NCI-H1436 treated with DMSO at 0.1 percent for 48 hours (cell line): ENCODE measurements at places on chromosomes 1 and 21.

DNA sequence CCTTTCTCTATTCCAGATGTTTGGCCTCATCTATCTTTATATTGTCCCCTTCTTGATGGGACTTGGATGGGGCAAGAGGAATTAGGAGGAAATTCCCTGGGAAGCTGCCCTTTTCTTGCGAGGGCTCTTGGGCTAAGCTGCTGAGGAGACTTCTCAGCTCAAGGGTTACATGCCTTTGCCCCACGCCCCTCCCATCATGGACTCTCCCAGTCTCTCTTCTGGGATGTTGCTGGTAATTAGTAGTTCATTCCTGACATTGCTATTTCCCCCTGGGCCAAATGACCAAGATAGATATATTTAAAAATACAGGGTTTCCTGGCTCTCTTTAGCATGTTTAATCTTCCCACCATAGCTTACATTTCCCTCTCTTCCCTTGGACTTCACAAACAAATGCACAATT is 90.6 kb upstream of the RALGPS2 start:
- DNase-seq: no peak

- no peak for DNase-seq
Measured at GRCh38 chr1:7449750-7450149, 321.3 kb upstream of the VAMP3 start.

- no peak for DNase-seq
Measured at GRCh38 chr1:12201352-12202189, 28.3 kb upstream of the VPS13D start.

DNA sequence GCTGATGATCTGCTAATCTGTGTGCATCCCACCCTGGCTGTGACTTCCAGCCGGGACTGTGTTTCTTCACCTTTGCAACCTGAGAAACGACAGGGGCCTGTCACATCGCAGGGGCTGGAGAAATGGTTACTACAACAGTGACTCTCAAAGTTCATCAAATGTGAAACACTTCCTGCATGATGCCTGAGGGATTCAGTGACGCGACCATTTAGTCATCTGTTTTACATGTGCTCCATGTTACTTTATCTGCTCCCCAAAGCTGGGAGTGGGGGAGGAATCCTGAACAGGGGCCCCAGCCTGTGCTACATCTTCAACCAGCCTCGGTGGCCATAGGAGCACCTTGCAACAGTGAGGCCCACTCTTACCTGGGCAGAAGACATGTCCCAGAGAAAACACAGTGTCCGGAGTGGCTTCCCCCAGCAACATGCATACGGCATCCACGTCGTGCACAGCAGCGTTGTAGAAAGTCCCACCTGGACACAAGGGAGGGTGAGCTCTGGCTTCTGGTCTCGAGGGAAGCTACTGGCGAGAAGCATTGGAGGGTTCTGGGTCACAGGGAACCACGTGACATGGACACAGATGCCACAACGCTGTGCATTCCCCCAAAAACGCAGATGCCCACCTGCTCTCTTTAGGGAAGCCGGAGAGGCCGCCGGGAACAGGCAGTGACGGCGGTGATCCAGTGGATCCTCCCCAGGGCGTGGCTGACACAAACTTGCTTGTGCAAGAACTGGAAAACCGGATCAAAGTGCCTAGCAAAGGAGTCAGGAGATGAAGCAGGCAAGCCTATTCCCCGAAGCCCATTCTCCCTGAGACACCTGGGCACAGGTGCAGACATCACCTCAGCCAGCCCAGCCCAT is 9.6 kb upstream of the CCDC27 start:
- DNase-seq: no peak

DNA sequence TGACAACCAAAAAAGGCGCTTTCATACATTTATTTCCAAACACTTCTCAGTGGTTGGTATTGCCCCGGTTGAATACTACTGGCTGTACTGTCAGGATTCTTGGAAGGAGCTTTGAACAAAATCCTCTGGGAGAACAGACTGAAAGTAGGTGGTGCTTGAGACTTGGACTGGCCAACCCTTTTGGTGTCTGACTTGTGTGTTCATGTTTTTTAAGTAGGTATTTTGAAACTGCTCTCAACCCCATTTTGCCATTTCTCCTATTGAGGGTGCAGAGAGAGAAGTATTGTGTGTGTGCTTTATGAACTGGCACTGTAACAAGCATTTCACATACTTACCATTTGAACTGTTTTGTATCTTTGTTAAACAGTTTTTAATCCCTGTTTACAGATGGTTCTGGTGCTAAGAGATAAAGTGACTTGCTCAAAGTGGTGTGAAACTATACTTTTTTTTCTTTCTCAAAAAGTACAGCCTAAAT is 21.2 kb downstream of the ARID1A start:
- DNase-seq: no peak

DNA sequence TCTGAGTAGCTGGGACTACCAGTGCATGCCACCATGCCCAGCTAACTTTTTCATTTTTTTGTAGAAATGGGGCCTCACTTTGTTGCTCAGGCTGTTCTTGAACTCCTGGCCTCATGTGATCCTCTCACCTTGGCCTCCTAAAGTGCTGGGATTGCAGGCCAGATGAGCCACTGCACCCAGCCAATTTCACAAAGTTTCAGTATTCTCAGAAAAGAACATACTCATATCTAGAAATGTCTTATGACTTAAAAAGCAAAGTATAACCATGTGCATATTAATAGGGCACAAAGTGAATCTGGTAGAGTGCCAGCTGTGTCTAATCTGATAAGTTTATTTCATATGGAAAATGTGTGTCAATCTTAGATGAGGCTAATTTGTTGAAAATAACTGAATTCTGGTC is 87.5 kb upstream of the CACYBP start:
- no peak for DNase-seq

- no peak for DNase-seq
Measured at GRCh38 chr1:30691480-30691879, 31.9 kb downstream of the MATN1 start.

DNA sequence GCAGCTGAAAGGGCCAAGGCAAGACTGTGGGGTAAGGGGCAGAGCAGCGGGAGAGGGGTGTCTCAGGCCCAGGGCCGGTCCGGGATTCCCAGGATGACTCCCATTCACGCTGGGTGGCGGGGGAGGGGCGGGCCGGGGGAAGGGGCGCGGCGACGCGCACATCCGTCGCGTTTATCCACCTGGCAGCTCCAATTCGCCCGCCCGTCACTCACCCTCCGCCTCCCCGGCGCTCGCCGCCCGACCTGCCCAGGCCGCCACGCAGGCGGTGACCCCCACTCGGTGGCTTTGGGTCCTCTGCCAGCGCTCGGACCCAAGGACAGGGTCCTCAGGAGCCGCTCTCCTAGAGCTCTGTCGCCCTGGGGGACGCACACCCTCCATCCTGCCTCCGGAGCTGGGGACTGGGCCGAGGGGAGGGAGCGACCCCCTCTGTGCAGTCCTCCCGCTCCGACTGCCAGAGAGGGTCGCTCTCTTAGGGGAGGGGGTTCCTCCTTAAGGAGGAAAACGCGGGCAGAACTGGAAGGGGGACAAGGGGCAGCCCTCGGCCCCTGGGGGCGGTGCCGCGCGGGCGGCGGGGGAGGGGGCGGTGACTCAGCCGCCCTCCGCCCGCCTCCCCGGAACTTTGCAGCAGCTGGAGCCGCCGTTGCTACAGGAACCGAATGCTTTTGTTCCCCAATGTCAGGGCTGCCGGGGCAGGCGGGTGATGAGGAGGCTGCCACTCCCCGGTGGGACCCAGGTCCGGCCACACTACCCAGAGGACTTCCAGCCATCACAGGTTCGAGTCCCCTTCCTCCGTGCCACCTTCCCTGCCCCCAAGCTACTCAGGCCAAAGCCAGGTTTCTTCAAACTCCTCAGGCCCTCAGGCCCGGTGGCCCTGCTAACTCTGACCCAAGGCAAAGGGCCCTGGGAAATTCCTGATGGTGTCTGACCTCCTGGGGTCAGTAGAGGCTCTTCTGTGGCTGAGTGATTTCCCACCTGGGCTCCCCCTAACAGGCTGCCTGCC is 3.4 kb downstream of the ADGRB2 start:
- DNase-seq: no peak

GRCh38 chr1:236063919-236064673 is 794 bp downstream of the NID1 start:
- DNase-seq: no peak

DNA sequence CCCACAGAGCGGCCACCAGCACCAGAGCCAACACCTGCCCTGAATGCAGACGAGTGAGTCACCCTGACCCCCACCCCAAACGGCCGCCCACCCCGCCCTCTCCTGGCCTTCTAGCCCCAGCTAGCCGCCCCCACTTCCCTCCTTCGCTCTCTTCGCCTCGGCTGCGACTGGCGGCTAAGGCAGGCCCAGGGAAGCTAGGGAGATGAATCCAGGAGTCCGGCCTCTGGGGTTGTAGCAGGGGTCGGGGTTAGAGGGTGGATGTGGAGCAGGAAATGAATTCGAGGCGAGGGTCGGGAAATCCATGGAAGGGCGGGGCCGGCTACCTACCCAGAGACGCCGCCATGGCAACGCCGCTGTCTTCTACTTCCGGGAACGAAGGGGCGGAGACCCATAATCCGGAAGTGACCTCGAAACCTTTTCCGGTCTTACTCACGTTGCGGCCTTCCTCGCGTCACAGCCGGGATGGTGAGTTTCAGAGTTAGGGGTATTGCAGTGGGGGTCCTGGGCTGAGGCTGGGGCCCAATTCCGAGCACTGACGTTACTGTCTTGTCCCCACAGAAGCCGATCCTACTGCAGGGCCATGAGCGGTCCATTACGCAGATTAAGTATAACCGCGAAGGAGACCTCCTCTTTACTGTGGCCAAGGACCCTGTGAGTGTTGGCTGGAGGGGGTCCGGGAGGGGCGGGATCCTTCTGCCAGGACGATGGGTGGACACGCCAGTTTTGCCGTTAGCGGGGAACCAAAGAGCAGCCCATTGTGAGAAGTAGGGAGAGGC is at the start of the genes EIF3I and TMEM234:
Gene EIF3I, plus strand, starts transcription at position 428 of the 776 bp plus-strand sequence. Its CDS starts 35 bp downstream, at position 463.
Gene TMEM234, minus strand, starts transcription at position 374 of the 776 bp plus-strand sequence. Its CDS starts 31 bp downstream, at position 343.
- DNase-seq: peak; percentile 57

DNA sequence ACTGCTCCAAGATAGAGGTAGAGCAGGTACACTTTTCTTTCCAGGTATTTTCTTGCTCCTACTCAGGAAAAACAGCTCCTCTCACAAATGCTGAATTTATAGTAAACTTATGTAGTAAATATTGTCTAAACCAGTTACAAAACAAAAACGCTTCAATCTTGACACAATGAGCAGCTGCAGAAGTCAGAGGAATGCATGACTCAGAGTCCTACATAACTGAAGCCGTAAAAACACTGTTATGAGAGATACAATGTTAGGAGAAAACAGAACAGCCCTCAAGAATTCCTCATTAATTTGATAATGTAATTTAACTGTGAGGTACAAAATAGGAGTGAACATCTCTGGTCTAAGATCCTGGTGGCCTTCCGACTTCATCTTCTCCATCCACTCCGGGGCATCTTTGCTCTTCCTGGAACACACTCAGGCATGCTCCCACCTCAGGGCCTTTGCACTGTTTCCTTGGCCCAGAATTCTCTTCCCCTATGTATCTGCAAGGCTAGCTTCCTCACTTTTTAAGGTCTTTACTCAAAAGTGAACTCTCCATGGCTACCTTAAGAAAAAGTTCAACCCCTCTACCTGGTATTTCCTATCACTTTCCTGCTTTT is 138.5 kb downstream of the SLC45A1 start:
- no peak for DNase-seq

GRCh38 chr1:26598890-26599289 is 69.3 kb downstream of the RPS6KA1 start:
- no peak for DNase-seq

- no peak for DNase-seq
Measured at GRCh38 chr1:168266644-168267186, 14.0 kb upstream of the TBX19 start.

GRCh38 chr1:168628807-168629206 is 52.4 kb downstream of the XCL1 start:
- no peak for DNase-seq

DNA sequence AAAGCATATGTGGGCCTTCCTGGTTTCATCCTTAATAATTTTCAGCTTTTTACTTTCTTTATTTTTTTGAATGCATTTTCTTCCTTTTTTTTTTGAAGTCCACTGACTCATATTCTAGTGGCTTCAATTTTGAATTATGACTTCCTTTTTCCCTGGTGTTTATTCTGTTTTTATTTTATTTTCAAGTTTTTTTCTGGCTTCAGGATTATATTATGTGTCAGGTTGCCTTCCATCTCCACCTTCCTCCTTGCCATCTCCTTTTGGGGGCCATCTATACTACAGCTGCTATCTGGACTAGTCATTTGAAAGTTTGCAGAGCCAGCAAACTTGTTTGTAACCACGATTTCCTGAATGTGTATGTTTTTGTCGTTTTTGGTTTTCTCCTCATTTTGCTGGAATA is 117.6 kb downstream of the LEPR start:
- DNase-seq: no peak

DNA sequence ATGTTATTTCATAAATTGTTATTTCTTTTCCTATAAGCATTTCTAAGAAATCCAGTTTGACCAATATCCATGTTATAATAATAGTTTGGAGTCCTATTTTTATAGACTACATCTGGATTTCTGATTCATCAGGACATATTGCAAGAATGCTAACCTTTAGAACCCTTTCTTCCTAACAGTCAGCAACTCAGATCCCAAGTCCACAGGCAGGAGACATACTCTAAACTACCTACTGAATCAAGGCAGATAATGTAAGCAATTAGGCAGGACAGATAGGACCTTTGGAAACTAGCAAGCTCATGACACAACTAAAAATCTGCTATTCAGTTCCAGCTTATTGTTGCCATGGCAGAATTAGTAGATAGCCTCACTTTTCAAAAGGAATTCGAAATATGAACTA is 104.1 kb downstream of the DENND1B start:
- DNase-seq: no peak

GRCh38 chr1:51284487-51284954 is 45.8 kb downstream of the TTC39A start:
- DNase-seq: no peak

DNA sequence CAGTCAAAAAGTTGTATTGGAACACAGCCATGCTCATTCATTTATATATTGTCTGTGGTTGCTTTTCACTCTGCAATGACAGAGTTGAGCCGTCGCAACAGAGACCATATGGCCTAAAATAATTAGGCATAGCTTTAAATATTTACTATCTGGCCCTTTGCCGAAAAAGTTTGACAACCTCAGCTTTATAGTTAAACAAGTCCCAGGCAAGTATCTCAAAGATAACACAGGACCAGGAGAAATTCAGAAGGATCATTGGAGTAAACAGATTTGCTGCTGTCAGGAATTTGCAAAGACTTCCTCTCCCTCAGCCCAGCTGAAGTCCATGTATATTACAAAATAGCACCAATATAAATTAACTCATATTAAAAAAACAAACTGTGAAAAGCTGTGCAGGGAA is 34.4 kb downstream of the NID1 start:
- DNase-seq: no peak

- DNase-seq: no peak
Measured at GRCh38 chr21:26153758-26154157, 16.8 kb downstream of the APP start.

GRCh38 chr1:234550341-234551031 is 59.5 kb downstream of the IRF2BP2 start:
- no peak for DNase-seq

DNA sequence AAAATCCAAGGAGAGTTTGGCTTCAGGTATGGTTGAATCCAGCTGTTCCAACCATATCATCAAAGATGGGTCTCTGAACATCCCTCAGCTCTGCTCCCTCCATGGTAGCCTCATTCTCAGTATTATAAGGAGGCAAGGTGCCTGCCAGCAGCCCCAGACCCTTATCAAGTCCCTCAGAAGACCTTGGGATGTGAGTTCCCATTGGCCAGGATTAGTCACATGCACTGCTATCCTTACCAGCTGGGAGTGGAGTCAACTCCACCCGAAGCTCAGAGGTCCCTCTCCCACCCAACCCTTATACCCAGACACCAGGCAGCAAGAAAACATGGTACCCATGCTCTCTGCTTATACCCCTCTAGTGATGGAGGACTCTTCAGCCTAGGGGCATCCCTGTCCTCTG is 153.7 kb upstream of the ZBTB40 start:
- DNase-seq: no peak
